ENCODE measurements at places on chromosomes 2 and 18.

- no peak for DNase-seq
Measured at GRCh38 chr2:69524799-69525198, 87.6 kb upstream of the NFU1 start.

GRCh38 chr18:67840379-67840778 is 323.9 kb upstream of the DSEL start:
- no peak for DNase-seq

GRCh38 chr2:205902041-205902899 is 183.7 kb downstream of the INO80D start:
- no peak for DNase-seq

- DNase-seq, result no peak
Measured at GRCh38 chr2:28405537-28405936, 12.9 kb downstream of the FOSL2 start.

DNA sequence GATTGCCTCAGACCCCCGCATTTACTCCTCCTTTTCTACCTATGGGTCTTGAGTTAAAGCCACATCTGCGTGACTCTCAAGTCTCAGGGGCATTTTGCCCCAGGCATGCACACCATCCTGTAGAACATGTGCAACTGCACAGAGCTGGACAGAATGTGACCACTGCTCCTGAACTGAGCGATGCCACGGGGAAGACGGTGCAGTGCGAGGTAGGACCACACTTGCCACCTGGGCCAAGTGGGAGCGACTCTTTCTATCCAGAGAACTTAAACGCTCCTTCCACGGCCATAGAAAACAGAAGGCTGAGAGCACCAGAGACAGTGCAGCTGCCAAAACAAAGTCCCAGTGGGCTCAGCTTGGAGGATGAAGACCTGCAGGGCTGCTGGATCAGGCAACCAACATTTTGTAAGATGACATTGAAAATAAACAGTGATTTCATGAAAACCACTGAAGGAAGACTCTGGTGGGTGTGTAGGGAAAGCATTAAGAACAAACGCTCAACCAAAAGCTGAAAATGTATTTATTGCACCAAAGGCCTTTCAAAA is 149.0 kb upstream of the HDAC4 start:
- DNase-seq, result no peak

GRCh38 chr2:85716346-85716914 is 22.3 kb downstream of the GNLY start:
- DNase-seq, result no peak

GRCh38 chr2:38146907-38147307 is 71.0 kb upstream of the CYP1B1 start:
- peak; percentile 90 for DNase-seq

DNA sequence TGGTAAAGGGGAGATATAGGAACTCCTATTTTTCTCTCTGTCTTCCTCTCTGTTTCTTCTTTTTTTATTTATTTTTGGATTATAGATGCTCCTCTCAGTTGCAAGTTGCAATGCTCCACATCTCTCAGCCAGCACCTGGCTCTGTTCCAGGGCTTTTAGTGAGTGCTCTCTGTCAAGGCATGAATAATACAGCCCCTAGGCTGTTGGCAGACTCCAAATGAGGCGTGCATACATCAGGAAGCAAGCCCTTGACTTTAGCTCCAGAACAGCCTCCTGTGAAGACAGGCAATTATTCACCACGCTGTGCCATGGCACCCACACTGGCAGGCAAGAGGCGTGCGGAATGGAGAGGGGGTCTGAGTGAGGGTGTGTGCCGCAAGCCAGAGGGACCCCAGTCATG is 228.1 kb upstream of the PXDN start:
- DNase-seq, result no peak

GRCh38 chr2:111208639-111209038 is 87.9 kb downstream of the BCL2L11 start:
- no peak for DNase-seq

Measured in AG04450 (cell line).